ENCODE measurements at places on chromosomes 5 and 9.

DNA sequence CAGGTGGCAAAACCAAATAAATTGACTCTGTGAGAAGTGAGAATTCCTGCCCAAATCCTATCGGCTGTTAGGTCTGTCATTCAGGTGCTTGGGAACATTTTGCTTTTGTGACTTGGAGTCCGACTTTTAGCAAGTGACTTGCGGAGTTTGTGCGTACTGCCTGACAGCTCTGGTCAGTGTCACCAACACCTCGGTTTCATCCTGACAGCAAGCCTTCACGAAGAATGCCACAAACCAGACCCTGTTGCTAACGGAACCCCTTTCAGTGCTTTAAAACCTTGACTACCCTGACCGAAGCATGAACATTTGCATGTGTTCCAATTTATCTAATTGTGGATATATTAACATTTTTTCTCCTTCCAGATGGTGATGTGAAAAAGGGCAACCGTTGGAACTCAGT lies 26.5 kb downstream of the LIX1 start:
- DNase-seq: no peak

DNA sequence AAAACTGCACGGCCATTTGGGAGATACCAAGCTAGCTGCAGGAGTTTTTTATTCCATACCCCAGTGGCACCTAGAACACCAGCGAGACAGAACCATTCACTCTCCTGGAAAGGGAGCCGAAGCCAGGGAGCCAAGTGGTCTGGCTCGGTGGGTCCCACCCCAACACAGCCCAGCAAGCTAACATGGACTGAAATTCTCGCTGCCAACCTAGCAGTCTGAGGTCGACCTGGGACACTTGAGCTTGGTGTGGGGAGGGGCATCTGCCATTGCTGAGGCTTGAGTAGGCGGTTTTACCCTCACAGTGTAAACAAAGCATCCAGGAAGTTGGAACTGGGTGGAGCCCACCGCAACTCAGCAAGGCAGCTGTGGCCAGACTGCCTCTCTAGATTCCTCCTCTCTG lies 108.9 kb upstream of the CHD1 start:
- no peak for DNase-seq

GRCh38 chr9:102054811-102055210 lies 316.4 kb upstream of the GRIN3A start:
- DNase-seq: no peak

- peak; percentile 53 for DNase-seq
Observed at GRCh38 chr5:53430618-53431252, 49.7 kb upstream of the FST start.

DNA sequence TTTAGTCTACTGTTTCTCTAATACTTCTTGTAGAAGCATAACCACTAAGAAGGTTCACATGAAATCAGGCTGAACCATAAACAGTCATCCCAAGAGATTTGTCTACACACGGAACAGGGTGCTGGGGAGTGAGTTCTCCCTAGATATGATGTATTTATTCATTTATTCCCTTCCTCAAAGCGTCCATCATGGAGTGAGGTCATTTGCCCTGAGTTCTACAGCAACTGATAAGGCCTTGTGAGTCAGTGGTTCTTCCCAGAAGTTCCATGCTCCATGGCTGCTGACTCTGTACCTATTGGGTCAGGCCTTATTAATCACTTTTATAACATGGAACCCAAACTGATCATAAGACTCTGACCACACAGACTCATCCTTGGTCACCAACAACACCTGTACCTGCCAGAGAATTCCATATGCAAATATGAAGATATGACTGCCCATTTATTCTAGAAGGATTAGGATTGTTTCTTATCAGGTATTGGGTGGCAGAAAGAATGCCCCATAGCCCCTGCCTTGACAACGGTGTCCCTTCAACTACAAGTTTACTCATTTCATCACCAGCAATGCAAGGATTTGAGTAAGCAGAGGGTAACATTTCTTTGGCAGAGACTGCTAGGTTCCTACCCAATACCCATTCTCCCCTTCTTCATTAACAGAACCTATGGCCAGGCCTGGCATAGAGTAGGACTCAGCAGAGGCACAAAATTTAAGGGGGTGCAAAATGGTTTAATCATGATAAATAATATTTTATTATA lies 118.1 kb downstream of the LHFPL2 start:
- DNase-seq: no peak

DNA sequence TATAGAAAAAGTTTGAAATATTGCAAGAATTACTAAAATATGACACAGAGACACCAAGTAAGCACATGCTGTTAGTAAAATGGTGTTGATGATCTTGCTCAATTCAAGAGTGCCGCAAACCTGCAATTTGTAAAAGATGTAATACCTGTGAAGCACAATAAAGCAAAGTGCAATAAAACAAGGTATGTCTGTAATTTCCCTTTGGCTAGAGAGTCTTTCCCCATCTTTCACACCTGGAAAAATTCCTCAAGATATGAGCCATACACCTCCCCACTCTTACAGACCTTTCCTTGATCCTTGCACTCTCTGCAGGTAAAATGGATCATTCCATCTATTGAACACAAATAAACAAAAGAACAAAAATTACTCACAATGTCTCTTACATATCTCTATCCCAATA lies 597.8 kb downstream of the EFNA5 start:
- DNase-seq: no peak

- DNase-seq: no peak
Observed at GRCh38 chr5:176844706-176845391, 34.5 kb downstream of the UNC5A start.

DNA sequence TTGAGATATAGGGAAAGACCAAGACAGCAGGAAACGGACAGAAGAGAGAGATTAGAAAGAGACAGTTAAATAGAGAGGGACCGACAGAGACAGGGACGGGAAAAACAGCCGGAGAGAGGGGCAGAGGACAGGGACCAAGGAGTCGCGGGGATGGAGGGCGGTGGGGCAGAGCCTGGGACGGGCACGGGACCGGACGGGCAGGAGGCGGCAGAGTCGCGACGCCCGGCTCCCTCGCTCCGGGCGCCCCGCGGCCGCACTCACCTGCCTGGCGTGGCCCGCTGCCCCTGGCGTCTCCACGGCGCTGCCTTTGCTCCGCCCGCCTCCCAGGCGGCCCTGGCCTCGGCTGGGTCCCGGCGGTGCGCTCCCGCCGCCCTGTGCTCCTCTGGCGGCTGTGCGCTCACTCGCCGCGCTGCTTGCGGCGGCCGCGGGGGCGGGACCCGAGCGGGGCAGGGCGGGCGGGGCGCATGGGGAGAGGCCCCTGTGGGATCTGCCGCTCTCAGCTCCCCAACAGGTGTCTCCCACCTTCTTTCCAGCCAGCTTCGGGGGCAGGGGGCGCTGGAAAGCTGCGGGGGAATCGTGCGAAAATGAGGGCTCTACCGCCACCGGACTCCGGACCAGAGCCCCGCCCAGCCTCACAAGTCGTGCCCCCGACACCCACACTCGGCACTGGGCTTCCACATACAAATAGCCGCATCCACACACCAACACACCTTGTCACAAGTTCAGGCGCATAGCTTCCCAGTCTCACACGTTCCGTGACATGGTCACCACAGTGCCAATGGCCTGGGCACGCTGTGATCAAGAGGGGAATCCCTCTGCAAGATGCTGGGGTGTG lies at the start of gene ARID3C:
Gene ARID3C, minus strand, starts transcription at position 411 of the 835 bp plus-strand sequence. CDS start 1,052 bp downstream, outside the sequence.
- DNase-seq: no peak

- no peak for DNase-seq
Observed at GRCh38 chr9:34256987-34257585, 72.0 kb downstream of the KIF24 start.

- no peak for DNase-seq
Observed at GRCh38 chr5:157303667-157304327, 37.9 kb downstream of the CYFIP2 start.

DNA sequence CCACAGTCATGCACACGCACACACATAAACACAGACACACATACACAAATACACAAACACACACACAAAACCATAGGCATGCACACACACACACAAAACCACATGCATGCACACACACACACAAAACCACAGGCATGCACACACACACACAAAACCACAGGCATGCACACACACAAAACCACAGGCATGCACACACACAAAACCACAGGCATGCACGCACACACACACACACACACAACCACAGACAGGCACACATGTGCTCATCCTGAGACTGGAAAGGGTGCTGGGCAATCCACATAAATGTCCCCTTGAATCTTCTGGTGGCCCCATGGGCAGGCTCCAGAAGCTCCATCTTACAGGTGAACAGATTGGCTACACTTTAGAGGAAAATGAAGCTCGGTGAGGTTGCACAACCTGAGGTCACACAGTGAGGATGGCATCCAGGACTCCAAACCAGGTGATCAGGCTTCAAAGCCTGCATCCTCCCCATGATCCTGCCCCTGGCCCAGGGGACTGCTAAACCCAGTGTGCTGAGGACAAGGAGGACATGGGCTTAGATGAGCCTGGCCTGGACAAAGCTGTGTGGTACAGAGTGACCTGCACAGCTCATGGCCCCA lies 144.8 kb downstream of the GADD45G start:
- DNase-seq: no peak

GRCh38 chr5:167953151-167953798 lies 338.2 kb upstream of the WWC1 start:
- peak; percentile 72 for DNase-seq

GRCh38 chr5:89016741-89017303 lies 133.8 kb upstream of the MEF2C start:
- no peak for DNase-seq

All from SJSA1 (cell line).